ENCODE measurements at places on chromosomes 1 and 21.

DNA sequence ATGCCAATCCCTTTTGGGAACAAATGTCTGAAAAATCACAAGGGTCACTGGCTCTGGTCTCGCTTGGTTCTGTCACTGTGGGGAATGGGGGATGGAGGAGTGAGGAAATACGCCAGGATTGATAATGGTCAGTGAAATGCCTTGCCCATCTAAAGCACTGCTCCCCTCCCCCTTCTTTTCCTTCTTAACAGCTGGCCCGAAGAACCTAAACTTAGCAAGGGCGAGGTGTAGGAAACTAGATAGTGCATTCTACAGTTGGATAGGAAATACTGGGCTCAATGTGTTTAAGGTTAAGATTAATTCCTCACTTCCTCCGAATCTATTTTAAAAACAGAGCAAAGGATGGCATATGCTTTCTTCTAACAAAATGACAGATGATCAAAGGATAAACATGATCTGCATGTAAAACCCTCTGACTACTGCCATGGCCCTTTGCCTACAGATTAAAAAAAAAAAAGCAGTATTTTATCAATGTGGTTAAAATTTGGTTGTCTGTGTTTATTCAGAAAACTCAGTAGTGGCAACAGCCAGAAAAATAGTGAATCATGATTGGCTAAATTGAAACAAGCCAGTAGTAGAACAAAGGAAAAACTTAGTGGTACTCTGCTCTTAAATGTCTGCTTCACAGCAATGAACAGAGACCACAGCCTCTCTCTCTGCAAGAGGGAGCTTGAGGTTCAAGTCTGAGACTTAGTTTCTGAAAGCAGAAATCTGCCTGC lies 86.1 kb upstream of the VAV3 start:
- DNase-seq, result no peak

DNA sequence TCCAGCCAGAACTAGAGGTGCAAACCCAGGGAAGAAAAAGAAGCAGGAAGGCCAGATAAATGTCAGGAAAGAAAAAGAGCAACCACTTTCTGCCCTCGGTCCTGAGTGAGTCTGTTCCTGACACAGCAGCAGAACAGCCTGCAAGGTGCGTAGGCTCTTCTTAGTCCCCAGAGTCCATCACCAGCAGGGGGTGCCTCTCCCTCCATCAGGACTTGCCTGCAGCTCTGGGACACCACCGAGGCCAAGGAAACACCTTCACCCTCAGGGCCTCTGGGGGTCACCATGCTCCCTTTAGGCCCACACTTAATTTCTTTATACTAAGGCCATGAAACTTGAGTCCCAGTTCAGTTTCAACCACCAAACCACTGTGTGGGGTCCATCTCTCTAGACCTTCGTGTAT lies 43.7 kb upstream of the NFASC start:
- no peak for DNase-seq

- no peak for DNase-seq
Observed at GRCh38 chr1:209642816-209643215, 9.4 kb downstream of the LAMB3 start.

GRCh38 chr1:48817505-48818114 lies 40.9 kb upstream of the BEND5 start:
- peak; percentile 5 for DNase-seq

DNA sequence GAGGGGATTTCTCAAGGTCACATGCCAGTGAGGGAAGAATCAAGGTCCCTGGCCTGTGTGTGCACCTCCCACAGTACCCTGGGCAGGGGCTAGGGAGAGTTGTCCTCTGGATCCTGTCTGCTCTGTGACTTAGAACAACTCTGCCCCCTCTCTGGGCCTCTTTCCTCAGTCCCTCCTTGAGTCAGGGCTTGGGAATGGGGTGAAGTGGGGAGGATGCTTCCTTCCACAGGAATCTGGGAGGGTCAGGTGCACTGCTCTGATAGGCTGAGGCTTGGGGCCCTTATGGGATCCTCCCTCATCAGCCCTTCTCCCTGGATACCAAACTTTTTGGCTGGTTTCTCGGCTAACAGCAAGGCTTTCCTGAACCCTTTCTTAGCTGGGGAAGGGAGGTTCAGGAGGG lies 2.5 kb downstream of the TRNP1 start:
- peak; percentile 61 for DNase-seq

DNA sequence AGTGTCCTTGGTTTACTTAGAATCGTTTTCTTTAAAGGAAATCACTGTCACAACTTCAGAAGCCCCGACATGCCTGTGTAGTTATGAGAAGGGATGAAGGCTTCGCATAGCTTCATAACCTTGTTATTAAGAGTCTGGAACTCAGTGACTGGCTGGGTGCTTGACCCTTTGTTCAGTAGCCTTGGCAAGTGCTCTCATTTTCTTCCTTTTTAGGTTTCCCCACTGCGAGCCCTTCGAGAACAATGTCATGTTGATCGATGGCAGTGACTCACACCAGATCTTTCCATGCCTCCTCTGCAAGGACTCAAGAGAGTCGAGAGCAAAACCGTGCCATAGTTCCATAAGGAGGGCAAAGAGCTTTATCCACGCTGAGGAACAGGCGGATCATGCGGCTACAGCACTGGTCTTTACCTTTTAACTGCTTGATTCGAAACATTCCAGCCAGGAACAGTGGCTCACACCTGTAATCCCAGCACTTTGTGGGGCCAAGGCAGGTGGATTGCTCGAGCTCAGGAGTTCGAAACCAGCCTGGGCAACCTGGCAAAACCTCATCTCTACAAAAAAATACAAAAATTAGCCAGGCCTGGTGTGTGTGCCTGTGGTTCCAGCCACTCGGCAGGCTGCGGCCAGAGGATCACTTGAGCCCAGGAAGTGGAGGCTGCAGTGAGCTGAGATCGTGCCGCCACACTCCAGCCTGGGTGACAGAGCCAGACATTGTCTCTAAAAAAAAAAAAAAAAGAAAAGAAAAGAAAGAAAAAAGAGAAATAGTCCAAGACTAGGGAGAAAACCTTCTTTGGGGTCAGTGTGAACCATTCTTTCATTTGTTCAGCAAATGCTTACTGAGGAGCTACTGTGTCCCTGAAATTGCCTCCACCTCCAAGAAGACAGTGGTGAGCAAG lies 95.4 kb upstream of the ERRFI1 start:
- DNase-seq, result peak; percentile 100

DNA sequence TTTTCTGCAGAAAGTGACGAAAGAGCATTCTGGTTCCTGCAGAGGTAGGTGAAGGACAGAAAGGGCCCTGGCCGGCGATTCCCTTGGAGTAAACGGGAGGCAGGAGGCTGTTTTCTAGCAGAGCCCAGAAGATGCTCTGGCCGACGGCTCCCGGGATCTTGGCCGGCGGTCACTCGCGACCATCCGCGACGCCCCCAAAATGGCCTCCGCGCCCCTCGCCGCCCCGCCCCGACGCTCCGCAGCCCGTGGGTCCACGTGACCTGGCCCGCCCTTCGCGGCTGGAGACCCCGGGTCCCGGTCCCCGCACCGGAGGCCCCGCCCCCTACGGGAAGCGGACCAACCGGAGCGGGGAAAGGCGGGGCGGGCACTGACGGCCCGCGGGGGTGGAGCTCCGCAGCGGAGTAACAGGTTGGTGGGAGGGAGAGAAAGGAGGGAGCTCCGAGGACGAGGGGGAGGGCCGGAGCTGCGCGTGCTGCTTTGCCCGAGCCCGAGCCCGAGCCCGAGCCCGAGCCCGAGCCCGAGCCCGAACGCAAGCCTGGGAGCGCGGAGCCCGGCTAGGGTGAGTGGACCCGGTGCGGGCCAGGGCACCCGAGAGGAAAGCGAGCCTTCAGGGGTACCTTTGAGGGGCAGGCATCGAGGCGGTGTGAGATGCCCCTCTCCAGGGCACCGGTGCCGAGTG lies at the start of gene CGN:
CGN (plus strand) TSS at position 431 of the 679 bp plus-strand sequence. CDS start 7,133 bp downstream, outside the sequence.
- peak; percentile 79 for DNase-seq

- DNase-seq, result no peak
Observed at GRCh38 chr1:71857862-71858261, 424.5 kb downstream of the NEGR1 start.

- DNase-seq, result no peak
Observed at GRCh38 chr1:219526074-219526473, 86.8 kb downstream of the ZC3H11B start.

DNA sequence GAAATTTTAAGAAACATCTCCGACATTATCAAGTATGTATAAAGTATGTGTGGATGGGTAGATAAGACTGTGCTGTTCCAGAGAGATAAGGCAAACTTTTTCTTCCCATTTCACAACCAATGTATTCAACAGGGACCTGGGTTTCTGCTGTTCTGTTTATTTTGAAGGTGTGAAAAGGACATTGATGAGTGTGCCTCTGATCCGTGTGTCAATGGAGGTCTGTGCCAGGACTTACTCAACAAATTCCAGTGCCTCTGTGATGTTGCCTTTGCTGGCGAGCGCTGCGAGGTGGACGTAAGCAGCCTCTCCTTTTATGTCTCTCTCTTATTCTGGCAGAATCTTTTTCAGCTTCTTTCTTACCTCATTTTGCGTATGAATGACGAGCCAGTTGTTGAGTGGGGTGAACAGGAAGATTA lies 174.0 kb downstream of the CRB1 start:
- DNase-seq, result peak; percentile 31

DNA sequence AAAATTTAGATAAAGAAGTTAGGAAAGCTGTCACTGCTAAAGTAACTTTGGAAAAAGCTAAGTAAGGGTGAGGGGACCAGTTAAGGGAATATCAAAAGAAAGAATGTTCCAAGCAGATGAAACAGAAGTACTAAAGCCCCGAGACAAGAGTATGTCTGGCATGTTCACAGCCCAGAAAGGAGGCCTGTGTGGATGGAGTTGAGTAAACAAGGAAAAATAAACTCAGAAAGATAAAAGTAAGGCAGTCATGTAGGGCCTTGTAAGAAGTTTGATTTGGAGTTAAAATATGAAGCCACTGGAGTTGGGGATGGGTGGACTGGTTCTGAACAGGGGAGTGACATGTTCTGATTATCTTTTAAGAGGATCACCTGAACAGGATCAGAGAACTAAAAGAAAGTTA lies 177.9 kb downstream of the CDC42BPA start:
- peak; percentile 12 for DNase-seq

DNA sequence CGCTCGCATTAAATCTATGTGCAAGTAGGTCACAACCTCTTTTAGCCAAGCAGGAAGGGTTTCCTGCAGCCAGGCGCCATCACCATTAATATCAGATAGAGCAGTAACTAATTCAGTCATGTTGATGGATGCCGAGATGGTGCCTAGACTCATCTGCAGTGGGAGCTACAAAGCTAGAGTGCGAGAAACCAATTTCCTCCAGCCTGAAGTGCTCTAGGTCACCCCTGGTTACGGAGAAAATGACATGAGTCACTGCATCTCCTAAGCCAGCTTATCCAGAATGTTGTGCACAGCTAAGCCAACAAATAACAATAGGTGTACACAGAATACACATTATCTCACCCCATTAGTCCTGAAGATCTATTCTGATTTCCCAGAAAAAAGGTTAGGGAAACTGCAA lies 36.0 kb downstream of the OVAAL start:
- no peak for DNase-seq

- DNase-seq, result no peak
Observed at GRCh38 chr1:119686661-119687060, 25.1 kb upstream of the PHGDH start.

GRCh38 chr1:90763930-90764329 lies 46.8 kb upstream of the BARHL2 start:
- DNase-seq, result no peak

DNA sequence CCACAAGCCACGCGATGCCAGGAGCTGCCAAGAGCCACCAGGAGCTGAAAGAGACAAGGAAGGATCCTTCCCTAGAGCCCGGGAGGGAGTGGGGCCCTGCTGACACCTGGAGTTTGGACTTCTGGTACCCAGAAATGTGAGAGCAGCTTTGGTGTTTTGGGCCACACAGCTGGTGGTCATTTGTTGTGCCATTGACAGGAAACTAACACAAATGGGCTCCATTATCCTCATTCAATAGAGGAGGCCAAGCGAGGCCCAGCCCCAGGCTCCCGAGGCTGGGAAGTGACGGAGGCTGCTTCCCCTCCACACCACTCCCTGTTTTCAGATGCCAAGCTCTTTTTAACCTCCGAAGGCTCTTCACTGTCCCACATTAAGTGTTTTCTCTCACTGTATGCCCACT lies 25.5 kb downstream of the DHRS3 start:
- DNase-seq, result no peak

- DNase-seq, result no peak
Observed at GRCh38 chr1:24069817-24070216, 42.1 kb downstream of the MYOM3 start.

- DNase-seq, result no peak
Observed at GRCh38 chr1:2976180-2976562, 45.1 kb upstream of the ACTRT2 start.

DNA sequence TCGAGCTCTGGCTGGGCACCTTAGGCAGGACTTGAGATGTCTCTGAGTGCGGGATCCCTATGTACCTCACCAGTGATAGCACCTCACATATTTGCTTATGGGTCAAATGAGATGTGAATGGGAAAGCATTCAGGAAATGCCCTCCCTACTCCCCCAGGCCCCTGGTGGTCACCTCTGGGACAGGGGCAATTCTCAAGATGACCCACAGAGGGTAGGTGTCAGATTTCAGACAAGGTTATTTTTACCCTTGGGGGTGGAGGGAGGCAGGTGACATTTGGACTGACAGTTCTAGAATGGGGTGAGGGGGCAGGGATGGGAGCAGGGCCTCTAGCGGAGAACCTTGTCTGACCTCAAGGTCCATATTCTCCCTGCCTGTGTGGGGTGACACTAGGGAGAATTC lies 27.1 kb downstream of the ACOT11 start:
- no peak for DNase-seq

- DNase-seq, result no peak
Observed at GRCh38 chr1:97942161-97943123, 21.6 kb upstream of the DPYD start.

- DNase-seq, result peak; percentile 38
Observed at GRCh38 chr1:209900734-209901133, 37.3 kb upstream of the SYT14 start.

GRCh38 chr1:90486996-90487395 lies 230.1 kb downstream of the BARHL2 start:
- DNase-seq, result no peak

DNA sequence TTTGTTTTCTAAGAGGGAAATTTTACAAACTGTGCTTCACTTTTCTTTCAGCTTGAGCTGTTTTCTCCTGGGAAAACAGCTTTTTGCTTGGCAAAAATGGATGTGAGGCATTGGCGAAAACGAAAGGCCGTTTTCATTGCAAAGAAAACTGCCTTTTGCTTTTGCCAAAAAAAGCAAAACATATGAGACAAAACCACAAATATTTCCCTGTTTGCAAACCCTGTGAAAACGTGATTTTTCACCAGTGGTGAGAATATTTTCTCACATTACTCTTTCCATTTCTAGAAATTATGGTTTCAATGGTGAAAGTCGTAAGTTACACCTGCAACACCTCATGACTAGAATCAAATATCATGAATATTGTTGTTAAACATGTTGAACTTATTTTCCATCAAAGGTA lies 74.0 kb upstream of the ZBTB18 start:
- DNase-seq, result no peak

- DNase-seq, result peak; percentile 47
Observed at GRCh38 chr1:40185951-40186864, 25.0 kb downstream of the RLF start.

GRCh38 chr1:55213151-55213884 lies 1.8 kb downstream of the USP24 start:
- DNase-seq, result no peak
